ENCODE measurements at places on chromosomes 1 and 21. TPM values are rescaled to one million over a fixed set of nuclear protein-coding genes. Genes with fewer than 3 reads are reported as not detected.
A peak's percentile ranks its signal among the peaks of the same experiment; 100 is the strongest.

- peaks cover 26% of the 10 kb centered on the region for H3K4me1 ChIP-seq
- peak; percentile 79 for DNase-seq
- H3K27me3 ChIP-seq: no peaks in the 10 kb centered on the region
- no peaks in the 10 kb centered on the region for H3K36me3 ChIP-seq
- peak overlapping the region; percentile 61 for H3K4me3 ChIP-seq
These were observed 749 bp downstream of the IBA57 start for GRCh38 chr1:228166170-228166936.

DNA sequence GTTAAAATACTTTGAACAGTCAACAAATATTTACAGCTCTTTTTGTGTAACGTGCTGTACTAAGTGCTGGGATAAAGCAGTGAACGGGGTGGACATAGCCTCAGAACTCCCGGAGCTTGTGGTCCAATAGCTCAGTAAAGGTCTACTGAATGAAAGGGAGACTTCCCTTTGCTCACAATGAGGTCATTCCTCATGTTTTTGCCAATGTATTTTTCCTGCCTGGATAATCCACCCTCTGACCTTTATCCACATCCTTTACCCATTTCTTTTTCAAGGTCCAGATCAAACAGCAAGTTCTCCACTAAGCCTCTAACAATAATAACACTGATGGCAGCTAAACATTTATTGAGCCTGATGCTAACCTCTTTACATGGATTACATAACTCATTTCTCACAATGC is 55.9 kb downstream of the LEPR start:
- no peaks in the 10 kb centered on the region for H3K36me3 ChIP-seq
- no peaks in the 10 kb centered on the region for H3K27me3 ChIP-seq
- no peak overlapping the region for H3K27ac ChIP-seq
- no peak overlapping the region for H3K4me3 ChIP-seq
- no peaks in the 10 kb centered on the region for H3K4me1 ChIP-seq

The LRRC3 gene
- total RNA-seq: 4.4 TPM

DNA sequence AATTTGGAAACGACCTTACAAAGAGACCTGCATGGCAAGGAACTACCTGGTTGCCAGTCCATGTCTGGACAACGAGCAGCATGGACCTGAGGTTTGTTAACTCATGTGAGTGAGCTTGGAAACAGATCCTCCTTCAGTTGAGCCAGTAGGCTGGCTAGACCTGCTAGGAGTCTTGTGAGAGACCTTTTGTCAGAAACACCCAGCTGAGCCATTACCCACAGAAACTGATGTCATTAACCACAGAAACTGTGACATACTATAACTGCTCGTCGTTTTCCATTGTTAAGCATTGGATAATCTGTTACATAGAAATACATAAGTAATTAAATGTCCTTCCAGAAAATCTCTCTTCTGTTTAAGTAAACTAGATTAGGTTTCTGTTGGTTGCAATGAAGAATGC is 211.1 kb upstream of the C21orf91 start:
- no peak for DNase-seq
- no peaks in the 10 kb centered on the region for H3K27me3 ChIP-seq
- no peaks in the 10 kb centered on the region for H3K4me1 ChIP-seq

- no peaks in the 10 kb centered on the region for H3K27me3 ChIP-seq
- no peaks in the 10 kb centered on the region for H3K4me1 ChIP-seq
- H3K27ac ChIP-seq: peak overlapping the region; percentile 9
- H3K36me3 ChIP-seq: peaks cover 7% of the 10 kb centered on the region
- H3K4me3 ChIP-seq: no peak overlapping the region
These were observed 26.5 kb downstream of the TRIM45 start for GRCh38 chr1:117094841-117095604.

DNA sequence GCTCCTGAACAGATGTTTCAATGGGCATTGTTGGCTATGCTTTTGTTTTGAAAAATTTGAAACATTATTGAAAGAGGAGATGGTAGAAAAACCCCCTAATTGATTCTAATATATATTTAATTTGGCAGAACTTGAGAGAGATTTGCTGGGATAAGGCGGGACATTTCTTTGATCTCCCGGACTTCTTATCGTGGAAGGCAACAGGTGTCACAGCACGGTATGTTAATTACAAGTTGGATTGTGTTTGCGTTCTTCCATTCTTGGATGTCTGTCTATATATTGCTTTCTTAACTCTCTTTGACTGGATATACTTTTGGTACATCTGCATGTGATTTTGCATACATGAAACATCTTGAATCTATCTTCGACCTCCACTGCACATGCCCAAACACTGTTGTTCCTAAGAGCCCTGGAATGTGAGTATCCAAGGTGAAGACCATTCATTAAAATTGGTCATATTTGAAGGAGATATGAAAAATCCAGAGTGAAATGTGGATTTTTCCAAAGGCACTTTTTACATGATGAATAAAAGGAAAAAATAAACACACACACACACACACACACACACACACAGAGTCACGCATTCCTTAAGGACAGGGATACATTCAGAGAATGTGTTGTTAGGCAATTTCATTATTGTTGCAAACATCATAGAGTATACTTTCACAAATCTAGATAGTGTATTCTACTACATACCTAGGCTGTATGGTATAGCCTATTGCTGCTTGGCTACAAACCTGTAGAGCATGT is 81.9 kb downstream of the FGGY start:
- H3K36me3 ChIP-seq: no peaks in the 10 kb centered on the region
- DNase-seq: no peak
- H3K27me3 ChIP-seq: no peaks in the 10 kb centered on the region
- no peak overlapping the region for H3K27ac ChIP-seq

DNA sequence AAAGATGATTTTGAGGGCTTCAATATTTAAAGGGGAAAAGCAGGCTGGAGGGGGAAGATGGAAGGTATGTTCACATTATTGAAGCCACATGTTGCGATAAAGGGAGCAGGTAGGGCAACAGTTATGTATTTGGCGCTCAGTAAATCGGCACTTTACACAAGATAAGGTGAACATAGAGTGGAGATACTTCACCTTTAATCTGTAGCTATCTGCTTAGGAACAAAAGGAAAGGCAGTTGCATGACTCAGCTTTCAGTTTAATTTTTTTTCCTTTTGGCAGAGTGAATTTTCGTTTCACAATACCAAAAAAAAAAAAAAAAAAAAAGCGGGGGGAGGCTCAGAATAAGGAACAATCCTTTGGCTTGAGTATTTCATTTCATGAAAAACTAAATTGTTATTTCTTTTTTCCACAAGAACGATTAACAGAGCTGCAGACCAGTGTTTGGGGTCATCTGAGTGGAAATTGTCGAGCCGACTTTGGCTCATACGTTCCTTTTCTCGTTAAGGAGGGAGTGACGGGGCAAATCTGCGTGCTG is 1.1 kb upstream of the COQ8A start:
- peak overlapping the region; percentile 89 for H3K4me3 ChIP-seq
- DNase-seq: no peak
- H3K4me1 ChIP-seq: peaks cover 43% of the 10 kb centered on the region
- peak overlapping the region; percentile 99 for H3K27ac ChIP-seq

DNA sequence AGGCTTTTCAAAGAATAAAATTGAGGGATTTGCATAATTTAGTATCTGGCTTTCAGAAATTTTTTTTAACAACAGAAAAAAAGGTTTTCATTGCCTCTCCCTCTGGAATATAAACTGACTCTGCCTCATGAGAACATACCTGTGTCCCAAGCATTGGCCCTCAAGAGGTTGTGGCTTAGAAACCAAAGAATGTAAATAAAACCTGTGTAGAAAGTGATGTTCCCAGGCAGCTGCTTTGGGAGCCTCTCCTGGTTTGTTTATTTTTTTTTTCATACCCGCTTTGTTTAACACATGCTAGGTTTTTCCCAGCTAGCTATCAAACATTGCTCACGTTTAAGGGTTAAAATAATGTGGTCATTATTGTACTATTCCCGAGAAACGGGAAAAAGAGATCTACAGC is 40.5 kb upstream of the IFNAR2 start:
- H3K27ac ChIP-seq: no peak overlapping the region
- H3K4me3 ChIP-seq: no peak overlapping the region
- DNase-seq: no peak
- peaks cover 35% of the 10 kb centered on the region for H3K27me3 ChIP-seq

GRCh38 chr1:208224192-208224713 is 19.9 kb downstream of the PLXNA2 start:
- no peak for DNase-seq
- no peaks in the 10 kb centered on the region for H3K36me3 ChIP-seq
- H3K4me1 ChIP-seq: peaks cover 37% of the 10 kb centered on the region
- no peak overlapping the region for H3K4me3 ChIP-seq

The AMY1A gene
- not detected for total RNA-seq

- H3K4me1 ChIP-seq: no peaks in the 10 kb centered on the region
- no peaks in the 10 kb centered on the region for H3K36me3 ChIP-seq
These were observed 77.7 kb upstream of the SOX13 start for GRCh38 chr1:203995228-203995627.

DNA sequence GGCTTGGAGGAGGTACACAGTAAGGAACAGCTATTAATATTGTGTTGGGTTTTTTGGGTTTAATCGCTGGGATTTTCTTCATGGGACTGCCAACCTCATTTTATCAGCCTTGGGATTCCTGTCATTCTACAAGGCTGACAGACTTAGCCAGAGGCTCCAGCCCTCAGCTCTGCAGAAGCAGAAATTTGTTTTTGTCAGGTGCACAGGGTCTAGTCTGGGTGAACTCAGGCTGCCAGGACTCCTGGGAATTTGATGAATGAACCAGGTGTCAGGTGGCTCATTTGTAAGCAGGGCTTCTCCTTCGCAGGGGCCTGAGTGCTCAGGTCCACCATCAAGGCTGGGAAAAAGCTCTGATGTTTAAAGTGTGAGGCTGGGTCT is 11.5 kb upstream of the ZNF362 start:
- DNase-seq: no peak
- no peak overlapping the region for H3K4me3 ChIP-seq
- H3K4me1 ChIP-seq: no peaks in the 10 kb centered on the region
- H3K27ac ChIP-seq: no peak overlapping the region
- H3K27me3 ChIP-seq: no peaks in the 10 kb centered on the region

- no peaks in the 10 kb centered on the region for H3K4me1 ChIP-seq
- H3K27me3 ChIP-seq: peaks cover 3% of the 10 kb centered on the region
- no peak overlapping the region for H3K27ac ChIP-seq
These were observed 107.4 kb downstream of the TBX19 start for GRCh38 chr1:168387781-168388760.

DNA sequence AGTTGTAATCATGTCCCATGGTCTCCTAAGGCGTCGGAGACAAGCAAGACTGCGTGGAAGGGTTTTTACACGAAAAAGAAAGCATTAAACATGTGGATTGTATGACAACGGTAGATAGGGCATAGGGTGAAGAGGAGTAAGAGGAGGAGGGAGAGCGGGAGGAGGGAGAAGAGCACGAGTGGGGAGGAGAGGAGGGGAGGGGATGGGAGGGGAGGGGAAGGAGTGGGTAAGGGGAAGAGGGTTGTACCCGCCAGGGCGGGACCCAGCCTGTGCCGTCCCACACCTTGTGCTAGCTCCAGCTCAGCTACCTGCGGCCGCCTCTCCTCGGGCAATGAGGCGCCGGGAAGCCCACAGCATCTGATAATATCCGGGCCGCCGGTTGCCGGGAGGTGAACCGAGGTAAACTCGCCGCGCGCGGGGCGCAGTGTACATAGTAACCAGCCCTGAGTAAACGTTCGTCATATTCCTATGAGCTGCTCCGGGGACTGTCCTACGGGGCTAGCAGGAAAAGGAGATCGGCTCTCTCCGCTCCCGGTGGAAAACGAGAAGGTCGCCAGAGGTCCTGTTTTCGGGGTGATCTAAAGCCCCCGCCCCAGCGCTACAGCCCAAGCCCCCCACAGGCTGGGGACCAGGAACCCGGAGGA is 449 bp upstream of the RCAN3 start:
- peak; percentile 80 for DNase-seq
- no peaks in the 10 kb centered on the region for H3K36me3 ChIP-seq
- peak overlapping the region; percentile 91 for H3K27ac ChIP-seq
- peaks cover 16% of the 10 kb centered on the region for H3K4me1 ChIP-seq
- peak overlapping the region; percentile 71 for H3K4me3 ChIP-seq

DNA sequence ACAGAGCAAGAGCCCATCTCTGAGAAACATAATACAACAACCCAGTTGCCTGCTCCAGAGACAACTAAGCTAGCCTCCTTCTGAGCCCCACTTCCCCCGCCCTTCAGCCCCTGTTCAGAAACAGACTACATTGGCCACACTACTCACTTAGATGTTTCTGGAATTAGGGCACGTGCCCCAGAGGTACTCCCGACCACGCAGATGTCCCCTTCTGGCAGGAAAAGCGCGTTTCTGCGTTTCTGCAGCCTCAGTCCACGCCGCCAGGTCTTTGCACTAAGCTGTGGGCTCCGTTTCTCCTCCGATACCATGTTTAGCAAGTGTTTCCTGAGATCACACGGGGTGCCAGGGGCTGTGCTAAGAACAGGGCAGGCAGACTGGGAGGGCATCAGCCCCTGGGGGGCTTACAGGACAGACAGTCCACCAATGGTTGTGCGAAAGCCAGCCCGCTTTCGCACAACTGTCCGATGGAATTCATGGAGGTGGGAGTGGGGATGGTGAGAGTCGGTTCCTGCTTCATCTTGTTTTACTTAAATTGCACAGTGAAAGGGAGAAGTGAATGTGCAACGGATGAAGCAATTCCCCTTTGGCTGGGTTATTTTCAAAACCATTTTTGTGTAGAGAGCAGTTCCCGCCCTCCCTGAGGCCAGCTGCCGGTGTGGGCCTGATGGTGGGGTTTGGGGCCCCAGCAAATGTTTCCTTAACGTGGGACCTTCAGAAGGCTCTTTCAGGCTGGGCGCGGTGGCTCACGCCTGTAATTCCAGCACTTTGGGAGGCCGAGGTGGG is 2.7 kb downstream of the PIK3CD start:
- H3K4me3 ChIP-seq: no peak overlapping the region
- H3K4me1 ChIP-seq: peaks cover 22% of the 10 kb centered on the region
- no peak for DNase-seq
- H3K36me3 ChIP-seq: no peaks in the 10 kb centered on the region

- no peaks in the 10 kb centered on the region for H3K27me3 ChIP-seq
- no peaks in the 10 kb centered on the region for H3K4me1 ChIP-seq
- DNase-seq: no peak
These were observed 41.2 kb upstream of the USH2A start for GRCh38 chr1:216464489-216464888.

GRCh38 chr1:190353538-190354101 is 124.0 kb downstream of the BRINP3 start:
- no peaks in the 10 kb centered on the region for H3K36me3 ChIP-seq
- DNase-seq: no peak
- H3K4me1 ChIP-seq: no peaks in the 10 kb centered on the region
- no peak overlapping the region for H3K27ac ChIP-seq

- H3K4me1 ChIP-seq: peaks cover 27% of the 10 kb centered on the region
- DNase-seq: no peak
- H3K4me3 ChIP-seq: no peak overlapping the region
- H3K36me3 ChIP-seq: no peaks in the 10 kb centered on the region
These were observed 1.9 kb downstream of the ADARB1 start for GRCh38 chr21:45076245-45076711.

DNA sequence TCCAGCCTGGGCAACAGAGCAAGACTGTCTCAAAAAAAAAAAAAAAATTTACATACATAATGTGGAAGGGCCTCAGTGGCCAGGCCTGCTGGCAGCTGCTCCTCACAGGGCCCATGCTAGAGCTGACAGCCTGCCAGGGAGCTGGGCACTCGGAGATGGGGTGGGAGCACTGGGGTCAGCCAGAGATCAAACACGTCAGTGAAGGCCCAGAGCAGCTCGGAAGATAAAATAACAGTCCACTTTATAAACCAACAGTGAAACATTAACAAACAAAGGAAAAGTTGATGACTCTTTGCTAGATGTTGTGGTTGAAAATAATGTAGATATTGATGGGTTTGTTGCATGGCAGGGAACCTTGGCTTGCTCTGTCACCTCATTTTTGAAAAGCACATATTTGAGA is 42.7 kb downstream of the ATP5PF start:
- no peaks in the 10 kb centered on the region for H3K27me3 ChIP-seq
- no peak overlapping the region for H3K27ac ChIP-seq
- H3K36me3 ChIP-seq: no peaks in the 10 kb centered on the region

The PRAMEF4 gene
- not detected for total RNA-seq
